ENCODE measurements at places on chromosomes 4 and X.

DNA sequence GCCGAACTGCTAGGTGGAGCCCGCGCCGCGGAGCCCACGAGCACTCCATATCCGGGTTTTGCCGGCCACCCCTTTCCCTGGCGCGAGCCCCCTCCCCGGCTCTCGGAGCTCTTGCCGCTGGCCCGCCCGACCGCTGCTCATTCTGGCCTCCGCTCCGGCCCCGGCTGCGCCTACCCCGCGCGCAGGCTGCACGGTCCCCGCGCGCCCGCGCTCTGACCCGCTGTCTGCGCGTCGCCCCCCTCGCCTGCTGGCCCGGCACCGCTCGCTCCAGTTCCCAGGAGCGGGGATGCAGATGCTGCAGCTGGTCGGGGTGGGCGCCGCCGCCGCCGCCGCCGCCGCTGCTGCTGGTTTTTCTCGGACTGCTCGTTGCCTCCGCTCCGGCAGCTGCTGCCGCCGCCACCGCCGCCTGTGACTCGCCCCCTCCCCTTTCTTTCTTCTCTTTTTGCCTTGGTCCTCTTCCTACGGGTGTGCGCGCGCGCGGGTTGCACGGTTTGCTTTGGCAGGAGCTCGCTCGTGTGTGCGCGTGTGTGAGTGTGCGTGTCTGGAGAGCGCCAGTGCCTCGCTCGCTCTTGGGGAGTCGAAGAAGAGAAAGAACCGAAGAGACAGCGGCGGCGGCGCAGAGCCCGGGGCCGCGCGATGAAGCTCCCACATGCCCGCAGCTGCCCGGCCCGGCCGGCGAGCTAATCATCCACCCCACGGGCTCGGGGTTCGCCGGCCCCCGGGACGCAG, at the start of gene ADGRL3:
Gene ADGRL3 (plus strand): TSS at position 140 of the 729 bp plus-strand sequence.
- peak; percentile 62 for DNase-seq

DNA sequence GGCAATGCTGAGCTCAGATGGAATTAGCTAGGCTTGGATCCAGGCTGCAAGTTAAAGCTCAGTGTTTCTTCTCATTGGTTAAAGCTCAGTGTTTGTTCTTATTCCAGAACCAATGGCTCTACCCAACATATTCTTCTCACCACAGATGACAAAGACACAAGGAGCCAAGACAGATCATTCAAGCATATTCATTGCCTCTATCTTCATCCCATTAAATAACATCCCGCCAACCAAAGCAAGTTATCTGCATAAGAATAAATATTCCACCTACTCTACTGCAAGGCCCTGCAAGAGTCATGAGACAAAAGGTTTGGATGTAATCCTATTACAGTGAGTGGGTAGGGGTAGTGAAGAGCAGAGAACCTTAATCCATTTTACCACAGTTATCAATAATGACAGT, 766.5 kb downstream of the C4orf33 start:
- DNase-seq: no peak

DNA sequence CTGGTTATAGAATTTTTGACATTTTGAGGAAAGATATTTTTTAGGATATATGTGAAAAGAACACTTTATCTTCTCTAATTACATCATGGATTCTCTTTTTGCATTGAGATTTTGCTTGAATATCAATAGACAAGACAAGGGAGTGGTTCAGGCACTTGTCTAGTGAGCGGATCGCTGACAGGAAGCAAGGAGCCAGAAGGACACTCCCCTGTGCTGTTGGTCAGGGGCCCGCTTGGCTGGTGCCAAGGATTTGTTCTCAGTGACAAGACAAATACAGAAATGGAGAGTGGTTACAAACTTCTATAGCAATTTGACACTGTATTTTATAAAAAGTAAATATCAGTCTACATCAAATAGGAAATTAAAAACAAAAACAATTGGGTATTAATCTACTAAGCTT, 60.0 kb downstream of the SLC9B1 start:
- no peak for DNase-seq

- DNase-seq: no peak
Measured at GRCh38 chr4:14362385-14362784, 639.9 kb upstream of the CPEB2 start.

- no peak for DNase-seq
Measured at GRCh38 chr4:38870098-38870808, 2.6 kb downstream of the FAM114A1 start.

DNA sequence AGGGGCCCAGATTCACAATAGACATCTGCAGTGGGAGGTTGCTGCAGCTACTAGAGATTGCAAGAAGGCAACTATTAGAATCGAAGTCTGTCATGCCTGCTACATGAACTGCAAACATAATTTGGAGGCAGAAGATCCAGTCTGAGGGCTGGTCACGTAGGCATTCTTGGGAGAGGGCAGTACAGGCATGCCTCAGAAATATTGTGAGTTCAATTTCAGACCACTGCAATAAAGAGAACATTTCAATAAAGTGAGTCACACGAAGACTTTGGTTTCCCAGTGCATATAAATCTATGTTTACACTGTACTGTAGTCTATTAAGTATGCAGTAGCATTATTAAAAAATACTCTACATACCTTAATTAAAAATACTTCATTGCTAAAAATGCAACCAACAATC, 585.8 kb upstream of the FAT1 start:
- peak; percentile 90 for DNase-seq

GRCh38 chrX:85140964-85141363, 102.6 kb downstream of the SATL1 start:
- no peak for DNase-seq

DNA sequence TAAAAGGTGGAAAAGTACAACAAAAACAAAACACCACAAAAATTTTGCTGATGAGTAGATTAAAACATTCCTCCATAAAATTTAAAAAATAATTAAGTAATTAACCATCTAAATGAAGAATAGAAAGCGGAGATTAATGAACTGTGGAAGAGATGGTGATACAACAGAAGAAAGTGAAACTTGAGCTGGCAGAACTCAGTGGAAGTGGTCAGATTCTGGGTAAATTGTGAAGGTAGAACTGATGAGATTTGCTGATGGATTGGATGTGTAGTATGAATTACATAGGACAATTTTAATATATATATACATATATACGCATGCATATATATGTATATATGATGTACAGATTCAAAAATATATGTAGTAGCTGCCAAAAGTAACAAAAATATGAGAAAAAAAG, 73.9 kb downstream of the AMOT start:
- no peak for DNase-seq

GRCh38 chrX:3609810-3610209, 103.6 kb downstream of the PRKX start:
- DNase-seq: peak; percentile 80

DNA sequence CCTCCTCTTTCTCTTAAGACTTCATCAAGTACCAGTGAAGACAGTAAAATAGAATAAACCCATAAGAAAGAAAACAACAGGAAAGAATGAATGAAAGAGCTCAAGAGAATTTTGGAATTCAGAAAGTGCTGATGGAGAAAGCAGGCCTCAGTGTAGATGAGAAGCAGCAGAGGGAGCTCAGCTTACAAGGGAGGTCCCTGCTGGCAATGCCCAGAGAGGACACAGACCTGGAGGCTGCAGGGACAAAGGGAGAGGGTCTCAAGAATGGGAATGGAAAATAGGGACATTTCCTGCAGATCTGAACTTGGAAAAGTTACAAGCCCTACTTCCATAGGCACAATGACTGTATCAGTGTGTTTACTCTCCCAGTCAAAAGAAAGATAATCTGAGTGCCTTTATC, 64.5 kb upstream of the MAGEA10 start:
- DNase-seq: no peak

- no peak for DNase-seq
Measured at GRCh38 chr4:40848251-40848650, 98.5 kb downstream of the NSUN7 start.

- DNase-seq: peak; percentile 28
Measured at GRCh38 chrX:64975491-64975890, 759 bp downstream of the ZC4H2 start.

DNA sequence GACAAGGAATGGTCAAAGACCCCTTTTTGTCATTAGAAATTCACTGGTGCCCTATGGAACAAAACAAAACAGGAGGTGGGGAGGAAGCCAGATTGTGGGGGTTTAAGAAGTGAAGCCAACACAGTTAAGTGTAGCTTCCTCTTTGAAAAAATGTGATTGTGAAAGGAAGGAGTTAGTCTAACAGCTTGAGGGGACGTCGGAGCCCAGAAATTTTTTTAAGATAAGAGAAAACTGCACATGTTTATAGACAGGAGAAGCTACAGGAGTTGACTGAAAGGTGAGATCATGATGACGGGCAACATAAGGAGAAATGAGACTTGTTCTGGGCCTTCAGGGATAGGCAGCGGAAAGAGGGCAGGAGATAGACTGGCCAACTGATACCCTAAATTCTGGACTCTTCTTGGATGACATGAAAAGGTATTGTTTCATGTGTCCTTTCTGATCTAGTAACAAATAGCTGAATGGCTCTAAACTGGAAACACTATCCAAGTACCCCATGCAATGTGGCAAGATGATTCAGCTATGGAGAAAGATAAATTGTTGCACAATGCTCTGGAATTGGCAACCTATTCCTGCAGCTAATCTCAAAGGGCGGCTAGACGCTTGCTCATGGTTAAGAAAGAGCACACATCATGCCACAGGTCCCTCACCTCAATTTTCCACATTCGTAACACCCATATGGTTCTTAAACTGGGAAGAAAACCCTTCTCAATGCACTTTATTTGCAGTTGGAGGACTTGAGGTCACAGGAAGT, 3.7 kb upstream of the HDAC8 start:
- DNase-seq: no peak

DNA sequence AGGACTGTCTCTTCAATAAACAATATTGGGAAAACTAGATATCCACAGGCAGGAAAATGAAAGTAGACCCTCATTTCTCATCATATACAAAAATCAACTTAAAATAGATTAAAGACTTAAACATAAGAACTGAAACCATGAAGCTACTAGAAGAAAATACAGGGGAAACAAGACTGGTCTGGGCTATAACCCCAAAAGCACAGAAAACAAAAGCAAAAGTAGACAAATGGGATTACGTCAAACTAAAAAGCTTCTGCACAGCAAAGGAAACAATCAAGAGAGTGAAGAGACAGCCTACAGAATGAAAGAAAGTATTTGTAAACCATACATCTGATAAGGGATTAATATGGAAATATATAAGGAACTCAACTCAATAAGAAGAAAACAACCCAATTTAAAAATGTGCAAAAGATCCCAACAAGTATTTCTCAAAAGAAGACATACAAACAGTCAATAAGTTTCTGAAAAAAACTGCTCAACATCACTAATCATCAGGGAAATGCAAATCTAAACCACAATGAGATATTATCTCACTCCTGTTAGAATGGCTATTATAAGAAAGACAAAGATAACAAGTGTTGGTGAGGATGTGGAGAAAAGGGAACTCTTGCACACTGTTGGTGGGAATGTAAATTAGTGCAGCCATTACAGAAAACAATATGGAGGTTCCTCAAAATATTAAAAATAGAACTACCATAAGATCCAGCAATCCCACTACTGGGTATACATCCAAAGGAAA, 325.3 kb upstream of the RASGEF1B start:
- DNase-seq: no peak

DNA sequence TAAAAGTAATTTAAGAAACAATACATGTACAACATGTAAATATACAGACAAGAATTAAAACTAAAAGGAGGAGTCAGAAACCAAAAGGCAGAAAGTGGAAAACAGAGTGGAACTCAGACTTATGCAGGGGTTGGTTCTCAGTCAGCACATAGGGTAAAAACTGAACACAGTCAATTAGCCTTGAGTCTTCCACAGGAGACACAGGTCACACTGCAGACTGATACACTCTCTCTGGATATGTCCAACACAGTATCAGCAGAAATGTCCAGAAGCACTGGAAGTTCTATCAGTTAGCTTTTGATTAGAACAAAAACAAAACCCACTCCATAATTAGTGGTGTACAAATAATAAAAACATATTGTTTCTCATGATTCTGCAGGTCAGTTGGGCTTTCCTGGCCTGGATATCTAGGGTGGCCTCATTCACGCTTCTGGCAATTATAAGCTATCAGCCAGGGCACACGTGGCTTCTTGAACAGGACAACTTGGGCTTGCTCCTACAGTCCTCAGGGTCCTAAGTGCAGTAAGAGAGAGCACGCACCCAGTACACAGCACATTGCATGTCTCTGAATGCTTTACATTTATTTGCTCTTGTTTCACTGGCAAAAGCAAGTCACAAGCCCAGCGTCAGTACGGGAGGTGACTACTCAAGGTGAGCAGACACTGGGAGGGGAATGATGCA, 21.6 kb downstream of the TEC start:
- no peak for DNase-seq

- DNase-seq: no peak
Measured at GRCh38 chr4:19636451-19636850, 615.3 kb upstream of the SLIT2 start.

DNA sequence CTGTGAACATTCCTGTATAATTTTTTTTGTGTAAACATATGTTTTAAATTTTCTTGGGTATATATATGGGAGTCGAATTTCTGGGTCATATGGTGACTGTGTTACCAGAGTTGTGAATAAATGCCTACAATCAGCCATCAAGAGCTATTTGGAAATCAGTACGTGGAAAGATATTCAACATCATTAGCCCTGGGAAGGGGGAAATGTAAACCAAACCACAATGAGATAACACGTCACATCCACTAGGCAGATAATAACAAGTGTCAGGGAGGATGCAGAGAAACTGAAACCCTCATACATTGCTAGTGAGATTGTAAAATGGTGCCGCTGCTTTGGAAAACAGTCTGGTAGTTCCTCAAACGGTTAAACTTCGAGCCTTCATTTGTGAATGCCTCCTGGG, 43.9 kb downstream of the LUZP4 start:
- DNase-seq: no peak

DNA sequence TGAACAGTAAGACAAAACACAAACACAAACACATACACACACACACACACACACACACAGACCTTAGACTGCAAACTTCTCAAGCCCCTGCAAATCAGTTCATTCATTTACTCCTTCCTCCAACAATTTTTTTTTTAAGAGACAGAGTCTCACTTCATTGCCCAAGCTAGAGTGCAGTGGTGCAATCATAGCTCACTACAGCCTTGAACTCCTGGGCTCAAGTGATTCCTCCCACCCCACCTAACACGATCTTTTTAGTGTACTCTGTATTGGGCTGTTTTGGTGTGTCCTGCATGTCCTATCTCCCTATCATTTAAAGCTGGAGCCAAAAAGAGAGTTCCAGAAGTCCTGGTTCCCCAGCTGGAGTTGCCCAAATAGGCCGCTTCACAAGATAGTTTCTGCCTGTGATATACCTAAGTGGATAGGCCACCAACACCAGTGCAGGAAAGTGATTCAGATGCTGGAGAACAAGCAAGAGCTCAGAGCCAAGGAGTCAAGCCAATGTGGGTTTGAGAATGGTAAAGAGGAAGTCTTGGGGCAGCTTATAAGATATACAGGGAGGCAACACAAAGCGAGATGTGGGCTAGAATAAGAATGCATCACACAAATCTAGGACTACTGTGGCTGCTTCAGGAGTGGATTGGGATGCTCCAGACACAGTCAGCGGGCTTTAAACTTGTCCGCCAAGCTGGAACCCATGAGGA, 85.4 kb upstream of the RAPGEF2 start:
- DNase-seq: no peak

DNA sequence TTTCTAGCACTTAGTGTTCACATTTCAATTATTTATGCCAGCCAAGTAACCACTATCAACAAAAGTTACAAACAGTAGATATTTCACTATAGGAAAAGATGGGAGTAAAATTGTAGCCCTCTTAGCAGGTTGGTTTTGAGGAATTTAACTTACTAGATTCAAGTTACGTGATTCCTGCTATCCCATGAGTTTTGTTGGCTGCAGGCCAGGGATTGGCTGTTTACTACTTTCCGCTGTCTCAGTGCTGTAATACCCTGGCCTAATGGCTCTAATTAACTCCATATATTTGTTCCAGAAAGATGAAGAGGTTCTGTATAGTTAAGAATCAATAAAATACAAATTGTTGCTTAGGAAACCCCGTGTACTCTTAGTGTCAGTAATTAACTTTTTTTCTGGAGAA, 55.5 kb upstream of the MAGED1 start:
- DNase-seq: peak; percentile 15

Measured in fibroblast of skin of back (primary cell).